ENCODE measurements at places on chromosomes 16 and 17.
A peak's percentile ranks its signal among the peaks of the same experiment; 100 is the strongest.

DNA sequence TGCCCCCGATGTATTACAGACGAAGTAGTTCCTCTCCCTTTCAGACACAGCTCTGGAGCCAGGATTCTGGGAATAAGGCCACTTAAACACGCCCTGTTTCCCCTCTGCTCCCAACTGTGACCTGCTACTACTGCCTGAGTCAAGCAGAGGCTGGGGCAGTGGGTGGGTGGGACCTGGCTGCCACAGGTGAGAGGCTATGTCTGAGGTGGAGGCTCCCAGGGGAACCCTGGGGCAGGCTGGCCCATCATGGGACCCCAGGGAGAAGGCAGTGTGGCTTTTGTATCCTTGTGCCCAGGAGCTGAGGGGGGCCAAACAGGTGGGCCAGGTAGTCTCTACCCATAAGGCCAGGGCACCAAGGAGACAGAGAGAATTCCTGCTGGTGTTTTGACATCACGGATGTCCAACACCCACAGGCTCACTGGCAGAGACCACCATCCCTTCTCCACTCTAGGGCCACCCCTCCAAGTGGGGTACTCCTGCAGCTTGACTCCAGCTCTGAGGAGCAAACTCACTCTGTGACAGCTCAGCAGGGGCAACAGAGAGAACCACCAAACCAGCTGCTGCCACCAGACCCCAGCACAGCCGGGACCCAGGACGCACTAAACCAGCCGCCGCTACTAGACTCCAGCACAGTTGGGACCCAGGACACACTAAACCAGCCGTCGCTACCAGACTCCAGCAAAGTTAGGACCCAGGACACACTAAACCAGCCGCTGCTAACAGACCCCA, 105.3 kb upstream of the SMURF2 start:
- DNase-seq = no peak

DNA sequence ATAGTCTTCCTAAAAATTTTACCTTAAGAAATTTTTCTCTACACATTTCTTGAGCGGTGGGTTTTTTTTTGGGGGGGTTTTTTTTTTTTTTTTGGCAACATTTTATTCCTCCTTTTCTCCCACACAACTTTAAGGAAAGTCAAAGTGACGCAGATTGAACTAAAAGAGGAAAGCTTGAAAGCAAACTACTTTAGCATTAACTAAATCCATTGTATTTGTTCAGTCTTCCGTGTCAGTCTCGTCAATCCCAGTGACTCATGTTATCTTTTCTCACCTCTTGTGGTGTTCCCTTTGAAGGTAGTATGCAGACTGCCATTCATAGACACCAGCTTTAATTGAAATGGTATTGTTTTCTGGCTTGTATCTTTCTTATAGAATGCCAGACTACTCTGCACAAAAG, 39.3 kb downstream of the TADA2A start:
- DNase-seq = no peak

DNA sequence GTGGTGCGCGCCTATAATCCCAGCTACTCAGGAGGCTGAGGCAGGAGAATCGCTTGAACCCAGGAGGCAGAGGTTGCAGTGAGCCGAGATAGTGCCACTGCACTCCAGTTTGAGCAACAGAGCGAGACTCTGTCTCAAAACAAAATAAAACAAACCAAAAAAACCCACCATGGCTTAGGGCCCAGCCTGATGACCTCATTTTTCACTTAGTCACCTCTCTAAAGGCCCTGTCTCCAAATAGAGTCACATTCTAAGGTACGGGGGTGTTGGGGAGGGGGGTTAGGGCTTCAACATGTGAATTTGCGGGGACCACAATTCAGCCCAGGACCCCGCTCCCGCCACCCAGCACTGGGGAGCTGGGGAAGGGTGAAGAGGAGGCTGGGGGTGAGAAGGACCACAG, 1.4 kb upstream of the STH start:
- DNase-seq = peak; percentile 43

GRCh38 chr17:14856176-14856575, 408.9 kb downstream of the PMP22 start:
- no peak for DNase-seq

GRCh38 chr16:51813609-51814008, 662.5 kb upstream of the SALL1 start:
- DNase-seq = no peak

DNA sequence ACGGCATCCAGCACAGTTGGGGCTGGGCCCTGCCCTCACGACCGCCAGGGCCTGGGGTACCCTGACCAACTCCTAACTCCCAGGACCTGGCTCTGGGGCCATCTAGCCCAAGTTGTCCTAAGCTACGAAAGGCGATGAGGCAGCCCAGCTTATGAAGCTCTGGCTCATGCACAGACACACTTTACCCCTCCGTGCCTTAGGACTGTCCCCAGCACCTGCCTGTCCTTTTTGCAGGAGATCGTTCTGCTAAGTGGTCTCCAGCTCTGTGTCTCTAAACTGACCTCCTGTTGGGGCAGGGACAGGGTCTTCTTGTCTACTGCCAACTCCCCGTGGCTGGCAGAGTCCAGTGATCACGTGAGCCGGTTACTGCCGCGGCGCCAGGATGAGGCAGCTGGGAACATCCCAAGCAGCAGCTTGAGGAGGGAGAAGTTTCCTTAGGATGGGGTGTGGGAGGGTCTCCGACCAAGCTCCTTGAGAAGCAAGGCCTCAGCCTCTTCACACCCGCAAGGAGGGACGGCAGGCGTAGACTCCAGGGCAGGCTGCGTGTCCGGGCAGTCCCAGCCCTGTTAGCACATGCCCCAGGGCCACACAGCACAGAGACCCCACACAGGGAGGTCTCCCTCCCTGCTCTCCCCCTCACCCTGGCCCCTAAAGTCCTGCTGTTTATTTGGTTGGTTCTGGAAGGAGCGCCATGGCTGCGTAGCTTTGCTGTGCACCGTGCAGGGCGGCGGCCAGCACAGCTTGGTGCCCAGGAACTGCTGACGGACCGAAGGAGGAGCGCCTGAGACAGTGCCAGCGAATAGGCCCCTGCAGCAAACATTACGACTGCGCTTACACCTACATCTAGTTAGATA, 16.4 kb upstream of the METRNL start:
- DNase-seq = no peak

DNA sequence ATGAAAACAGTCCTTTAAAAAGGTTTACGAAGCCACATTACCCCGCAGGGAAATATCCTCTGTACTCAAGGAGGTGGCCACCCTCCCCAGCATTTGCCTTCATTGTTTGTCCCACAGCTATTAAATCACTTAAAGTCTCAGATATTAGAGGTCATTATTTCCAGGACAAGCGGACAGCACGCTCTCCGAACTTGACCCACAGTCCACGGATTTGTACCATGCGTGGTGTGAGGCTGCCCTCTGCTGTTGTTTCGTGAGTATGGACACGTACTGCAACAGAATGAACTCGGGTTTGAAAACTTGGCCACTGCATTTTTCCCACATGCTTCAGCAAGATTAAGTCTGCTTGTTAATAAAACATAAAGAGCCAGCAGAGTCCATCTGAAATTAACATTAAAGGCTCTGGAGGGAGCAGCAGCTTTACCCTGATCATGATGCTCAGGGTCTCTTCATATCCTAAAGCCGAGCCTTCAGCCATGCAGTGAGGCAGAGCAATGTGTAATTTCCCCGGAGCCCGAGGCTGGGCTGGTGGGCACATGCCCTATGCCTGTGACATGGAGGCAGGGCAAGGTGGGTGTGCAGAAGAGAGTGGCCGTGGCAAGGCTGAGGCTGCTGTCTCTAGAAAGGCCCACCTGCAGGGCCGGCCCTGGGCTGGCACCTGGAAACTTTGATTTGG, 19.7 kb downstream of the MEAK7 start:
- DNase-seq = no peak

- DNase-seq = no peak
Measured at GRCh38 chr17:75979705-75980187, 706 bp downstream of the TEN1 start.

DNA sequence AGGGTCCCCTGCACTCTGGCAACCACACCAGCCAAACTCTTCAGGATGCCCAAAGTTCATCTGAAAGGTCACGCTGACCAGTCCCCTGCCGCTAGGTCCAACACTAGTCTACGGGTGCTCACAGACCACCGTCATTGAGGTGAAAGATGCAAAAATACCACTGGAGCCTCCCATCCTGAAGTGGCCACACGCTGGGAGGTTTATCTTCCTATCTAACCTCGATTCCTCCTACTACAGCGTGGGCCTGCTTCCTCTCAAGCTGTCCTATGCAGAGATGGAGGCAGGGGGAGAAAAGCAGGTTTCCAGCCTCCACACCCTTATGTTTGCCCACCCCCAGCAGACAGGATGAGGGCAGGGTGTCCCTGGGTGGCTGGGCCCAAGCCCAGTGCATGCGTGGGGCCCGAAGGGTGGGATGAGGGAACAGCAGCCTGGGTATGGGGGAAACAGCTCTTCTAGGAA, 6.3 kb downstream of the SRCIN1 start:
- DNase-seq = no peak

- DNase-seq = no peak
Measured at GRCh38 chr16:25143928-25144327, 32.4 kb downstream of the LCMT1 start.

- DNase-seq = no peak
Measured at GRCh38 chr17:9821921-9822320, at the start of gene GSG1L2. GSG1L2 (minus strand) TSS chr17:9822079; CDS start chr17:9822071, 8 bp downstream.

- DNase-seq = peak; percentile 73
Measured at GRCh38 chr17:81561494-81561885, 9.3 kb upstream of the FAAP100 start.

DNA sequence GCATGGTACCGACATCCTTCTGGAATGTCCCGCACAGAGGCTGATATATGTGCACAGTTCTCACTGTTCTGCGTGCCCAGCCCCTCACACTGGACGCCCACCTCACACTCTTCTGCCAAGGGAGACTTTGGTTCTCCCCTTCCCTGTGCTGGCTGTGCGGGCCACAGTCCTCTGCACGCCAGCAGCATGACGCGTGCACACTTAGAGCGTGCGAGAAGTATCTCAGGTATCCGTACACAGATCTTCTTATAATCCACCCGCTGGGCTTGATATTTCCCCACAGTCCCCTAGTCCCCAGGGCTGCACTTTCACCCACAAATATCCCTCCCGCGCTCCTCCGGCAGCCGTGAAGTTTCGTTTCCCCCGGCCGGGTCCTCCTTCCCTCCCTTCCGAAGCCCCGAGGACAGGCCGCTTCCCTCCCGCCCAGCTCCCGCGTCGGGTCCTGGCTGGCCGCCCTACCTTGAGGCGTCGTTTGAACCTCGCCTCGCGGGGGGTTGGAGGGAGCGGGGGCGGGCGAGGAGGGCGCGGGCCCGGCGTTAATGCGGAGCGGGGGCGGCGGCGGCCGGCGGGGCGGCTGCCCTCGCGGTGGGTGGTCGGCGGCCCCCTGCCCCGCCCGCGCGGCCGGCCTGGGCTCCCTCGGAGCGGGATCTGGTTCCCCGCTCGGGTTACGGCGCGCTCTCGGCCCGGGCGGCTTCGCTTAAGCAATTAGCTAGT, 5.0 kb upstream of the FOXF1 start:
- DNase-seq = peak; percentile 88

DNA sequence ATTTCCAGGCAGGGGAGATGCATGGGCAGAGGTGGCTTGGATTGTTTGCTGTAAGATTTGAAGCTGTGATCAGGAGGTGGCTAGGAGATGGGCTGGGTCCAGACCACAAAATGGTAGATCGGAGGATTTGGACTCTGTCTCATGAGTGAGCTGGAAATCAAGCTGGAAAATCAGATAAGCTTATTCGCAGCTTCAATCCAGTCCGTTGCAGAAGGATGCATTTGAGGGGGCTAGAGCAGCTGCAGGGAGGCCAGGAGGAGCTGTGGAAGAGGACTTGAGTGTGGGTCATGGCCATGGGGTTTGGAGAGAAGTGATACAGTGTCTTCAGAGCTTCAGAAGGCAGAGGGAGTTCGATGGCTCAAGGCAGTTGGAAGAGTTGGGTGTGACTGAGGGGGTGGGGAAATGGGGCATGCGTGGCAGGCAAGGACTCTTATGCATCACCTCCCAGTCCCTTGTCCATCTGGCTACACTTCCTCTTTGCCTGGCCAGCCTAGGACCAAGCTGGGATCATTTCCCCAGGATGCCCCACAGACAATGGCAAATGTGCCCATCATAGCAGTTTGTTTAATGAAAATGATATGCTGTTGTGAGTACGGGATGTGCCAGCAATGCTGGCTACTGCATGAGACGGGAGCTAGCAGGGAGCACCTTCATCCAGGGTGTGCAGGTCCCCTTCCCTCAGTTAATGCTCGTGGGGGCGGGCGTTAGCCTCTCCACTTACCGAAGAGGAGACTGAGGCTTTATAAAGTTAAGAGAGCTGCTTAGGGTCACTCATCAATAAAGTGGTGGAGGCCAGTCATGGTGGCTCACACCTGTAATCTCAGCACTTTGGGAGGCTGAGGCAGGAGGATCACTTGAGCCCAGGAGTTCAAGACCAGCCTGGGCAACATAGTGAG, 20.6 kb downstream of the QPRT start:
- no peak for DNase-seq

GRCh38 chr16:76705892-76706291, 428.7 kb downstream of the CNTNAP4 start:
- no peak for DNase-seq

GRCh38 chr16:5928476-5929065, 831.0 kb upstream of the EEF2KMT start:
- no peak for DNase-seq

DNA sequence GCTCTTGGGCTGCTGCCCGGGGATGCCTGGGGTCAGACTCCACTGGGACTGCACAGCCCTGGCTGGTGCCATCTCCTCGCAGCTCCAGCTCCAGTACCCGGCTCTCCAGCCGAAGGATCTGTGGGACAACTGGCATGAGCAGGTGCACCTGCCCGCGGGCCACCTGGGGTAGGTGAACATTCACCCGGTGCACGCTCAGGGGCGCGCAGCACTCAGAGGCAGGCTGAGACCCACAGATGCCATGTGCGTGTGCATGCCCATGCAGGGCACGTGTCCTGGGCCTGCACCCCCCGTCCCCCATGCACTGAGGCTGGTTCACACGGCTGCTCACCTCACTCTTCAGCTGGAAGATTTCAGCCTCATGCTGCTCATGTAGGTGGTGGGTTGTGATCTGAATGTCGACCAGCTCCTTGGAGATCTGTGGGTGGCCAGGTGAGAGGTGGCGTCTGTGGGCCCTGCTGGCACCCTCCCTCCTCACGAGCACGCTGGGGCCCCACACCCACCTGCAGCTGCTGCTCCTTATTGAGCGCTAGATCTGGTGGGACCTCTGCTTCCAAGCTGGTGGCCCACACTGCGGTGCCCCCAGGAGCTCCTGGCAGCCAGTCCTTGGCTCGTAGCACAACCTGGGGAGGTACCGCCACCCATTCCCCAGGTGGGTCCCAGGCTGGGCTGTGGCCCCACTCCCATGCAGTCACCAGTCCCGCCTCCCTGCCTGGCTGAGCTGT, 618 bp downstream of the CCDC78 start:
- DNase-seq = no peak

GRCh38 chr17:4241535-4241934, 22.2 kb downstream of the ANKFY1 start:
- DNase-seq = no peak
